Right renal pelvis (tissue), 4 donors: ENCODE measurements at places on chromosomes 3 and 15.
A peak's percentile ranks its signal among the peaks of the same experiment; 100 is the strongest.

DNA sequence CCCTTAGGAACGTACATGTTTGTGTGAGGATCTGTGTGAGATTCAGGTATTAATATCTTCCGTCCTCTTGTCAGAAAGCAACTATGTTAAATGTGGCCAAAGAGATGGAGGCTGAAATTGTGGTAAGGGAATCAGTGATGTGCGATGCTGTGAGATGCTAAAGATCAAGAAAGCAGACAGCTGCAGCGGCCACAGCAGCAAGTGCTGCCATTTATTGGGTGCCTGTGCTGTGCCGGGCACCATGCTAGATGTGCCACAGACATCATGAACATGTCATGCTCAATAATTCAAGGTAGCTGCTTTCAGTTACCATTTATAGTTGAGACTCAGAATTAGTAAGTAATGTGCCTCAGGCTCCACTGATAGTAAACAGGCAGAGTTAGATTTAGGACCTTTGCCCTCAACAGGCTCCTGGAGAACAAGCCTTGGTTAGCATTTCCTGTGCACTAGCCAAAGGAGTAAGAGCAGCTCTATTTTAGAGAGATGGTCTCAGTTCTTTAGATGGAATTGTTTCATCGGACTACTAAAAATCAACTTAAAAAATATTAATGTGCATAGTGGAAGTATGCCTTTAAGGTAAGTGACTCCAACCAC, 24.9 kb downstream of the LARS2 start:
- no peak for DNase-seq

DNA sequence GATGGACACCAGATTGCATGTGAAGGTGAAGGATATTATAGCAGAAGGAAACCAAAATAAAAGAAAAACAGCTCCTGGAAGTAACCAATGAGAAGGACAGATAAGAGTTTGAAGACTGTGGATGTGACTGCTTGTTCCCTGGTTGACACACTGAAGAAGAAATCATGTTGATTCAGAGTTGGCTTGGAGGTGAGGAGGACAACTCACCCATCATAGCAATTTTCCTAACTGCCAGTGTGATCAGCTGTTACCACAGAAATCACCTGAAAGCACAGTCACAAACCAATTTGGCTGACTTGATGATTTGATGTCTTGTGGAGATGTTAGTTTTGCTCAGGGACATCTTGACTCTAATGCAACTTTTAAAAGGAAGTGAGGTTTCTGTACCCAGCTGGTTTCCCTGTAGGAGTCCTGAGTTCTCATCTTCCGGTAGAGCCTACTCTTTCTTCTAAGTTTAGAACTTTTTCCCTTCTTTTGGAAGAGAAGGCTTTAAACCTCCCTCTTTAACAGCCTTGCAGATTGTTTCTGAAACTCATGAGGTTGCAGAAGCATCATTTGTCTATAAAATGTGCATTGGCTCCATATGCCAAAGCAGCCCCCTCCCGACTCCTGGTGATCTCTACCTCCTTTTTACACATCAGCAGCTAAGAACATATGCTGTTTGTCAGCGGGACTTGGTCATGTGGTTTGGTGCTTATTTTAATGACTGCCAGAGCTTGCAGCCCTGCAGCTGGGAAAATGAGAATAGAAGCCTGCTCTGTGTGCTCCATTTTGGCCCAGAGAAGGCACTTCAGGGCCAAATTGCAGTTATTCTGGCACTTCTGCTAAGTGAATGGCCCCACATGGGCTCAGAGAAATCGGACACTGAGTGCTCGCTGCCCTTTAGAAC, 10.3 kb downstream of the ATG7 start:
- peak; percentile 39 for DNase-seq

DNA sequence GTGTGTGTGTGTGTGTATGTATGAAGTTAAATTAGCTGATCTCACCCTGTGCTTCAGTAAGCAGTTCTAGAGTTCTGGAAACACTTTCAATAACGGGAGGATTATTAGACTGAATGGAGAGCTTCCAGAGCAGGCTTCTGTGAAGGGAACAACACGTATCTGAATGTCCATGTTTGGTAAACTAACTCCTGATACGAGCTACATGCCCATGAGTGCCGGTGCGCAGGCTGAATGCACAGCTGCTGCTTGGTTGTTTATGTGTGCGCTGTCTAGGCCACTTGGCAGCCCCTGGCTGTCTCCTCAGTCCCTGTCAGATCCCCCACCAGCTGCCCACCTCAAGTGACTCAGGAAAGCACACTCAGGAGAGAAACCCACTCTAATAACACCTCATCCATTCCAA, 137.0 kb downstream of the EPHB1 start:
- DNase-seq = no peak

DNA sequence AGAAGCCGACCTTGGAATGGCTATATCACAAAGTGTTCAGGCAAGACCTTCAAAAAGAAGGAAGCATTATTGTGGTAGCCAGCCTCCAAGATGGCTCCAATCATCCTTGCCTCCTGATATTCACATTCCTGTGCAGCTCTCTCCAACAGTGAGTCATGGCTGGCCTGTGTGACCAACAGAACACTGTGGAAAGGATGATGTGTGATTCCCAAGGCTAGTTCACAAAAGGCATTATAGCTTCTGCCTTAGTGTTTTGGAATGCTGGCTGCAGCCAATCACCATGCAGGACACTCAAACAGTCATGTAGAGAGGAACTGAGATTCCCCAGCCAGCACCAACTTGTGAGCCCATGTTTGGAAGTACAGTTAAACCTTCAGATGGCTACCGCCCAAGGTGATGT, 102.6 kb downstream of the EFL1 start:
- no peak for DNase-seq
